ENCODE measurements at places on chromosomes 6 and 20.
A peak's percentile ranks its signal among the peaks of the same experiment; 100 is the strongest.

GRCh38 chr20:57747861-57748481, 38.2 kb upstream of the PMEPA1 start:
- DNase-seq: no peak

- no peak for DNase-seq
These were observed 311.0 kb upstream of the RGS17 start for GRCh38 chr6:153442096-153442495.

- DNase-seq: no peak
These were observed 463.3 kb downstream of the DOK5 start for GRCh38 chr20:54938707-54939106.

DNA sequence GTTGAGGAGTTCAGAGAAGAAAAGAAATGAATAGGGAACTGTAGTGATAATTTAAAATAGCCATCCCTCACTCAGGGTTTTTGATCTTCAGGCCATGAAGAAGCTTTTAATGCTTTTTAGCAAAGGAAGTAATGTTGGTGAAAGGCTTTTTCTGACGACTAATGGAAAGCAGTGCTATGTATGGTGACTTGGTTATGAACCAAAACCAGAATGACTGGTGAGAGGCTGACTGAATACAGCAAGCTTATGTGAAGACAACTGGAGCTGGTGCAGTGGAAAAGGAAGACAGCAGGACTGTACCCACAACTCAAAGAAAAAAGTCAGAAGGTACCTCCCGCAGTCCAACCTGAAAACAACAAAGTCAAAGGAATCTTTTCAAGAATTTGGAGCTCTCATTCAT, 118.8 kb downstream of the PRDM1 start:
- DNase-seq: no peak

DNA sequence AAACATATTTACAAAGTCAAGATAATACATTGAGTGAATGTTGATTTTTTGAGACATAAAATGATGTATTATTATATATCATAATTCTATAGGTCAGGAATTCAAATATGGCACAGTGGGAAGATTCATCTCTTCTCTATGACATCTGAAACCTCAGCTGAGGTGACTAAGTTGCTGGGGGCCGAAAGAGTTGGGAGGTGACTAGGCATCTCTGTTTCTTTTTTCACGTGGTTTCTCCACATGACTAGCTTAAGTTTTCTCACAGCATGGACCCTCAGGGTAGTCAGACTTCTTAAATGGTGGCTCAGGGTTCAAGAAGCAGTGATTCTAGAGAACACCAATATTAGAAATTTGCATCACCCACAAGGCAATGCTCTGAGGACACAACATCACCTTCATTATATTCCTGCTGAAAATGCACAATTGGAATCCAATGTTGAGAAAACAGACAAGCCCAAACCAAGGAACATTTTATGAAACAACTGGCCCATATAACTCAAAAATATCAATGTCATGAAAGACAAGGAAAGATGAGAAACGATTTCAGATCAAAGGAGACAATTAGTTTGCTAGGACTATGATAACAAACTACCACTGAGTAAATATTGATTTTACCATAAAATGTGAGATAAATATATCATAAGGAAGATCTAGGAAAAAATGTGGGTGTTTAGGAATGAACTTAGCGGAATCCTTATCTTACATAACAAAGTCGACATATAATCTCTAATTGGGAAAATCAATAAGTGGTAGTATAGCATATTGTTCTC, 273.3 kb upstream of the IRAK1BP1 start:
- DNase-seq: no peak

DNA sequence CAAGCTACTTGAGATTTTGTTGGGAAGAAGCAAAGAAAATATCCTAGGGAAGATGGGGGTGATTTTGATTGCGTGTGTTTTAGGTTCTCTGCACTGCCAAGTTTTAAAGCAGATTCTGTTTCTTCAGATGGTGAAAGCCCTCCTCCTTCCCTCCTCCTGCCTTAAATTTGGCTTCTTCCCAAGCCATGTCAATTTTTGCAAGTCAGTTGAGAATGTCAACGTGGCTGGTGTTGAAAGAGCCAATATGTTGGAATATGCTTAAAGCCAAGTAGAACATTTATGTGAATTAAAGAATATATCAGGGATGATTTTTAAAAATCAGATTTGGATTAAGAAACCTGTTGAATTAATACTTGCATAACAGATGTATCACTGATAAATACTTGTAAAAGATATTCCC, 270.8 kb downstream of the ARID1B start:
- DNase-seq: no peak

DNA sequence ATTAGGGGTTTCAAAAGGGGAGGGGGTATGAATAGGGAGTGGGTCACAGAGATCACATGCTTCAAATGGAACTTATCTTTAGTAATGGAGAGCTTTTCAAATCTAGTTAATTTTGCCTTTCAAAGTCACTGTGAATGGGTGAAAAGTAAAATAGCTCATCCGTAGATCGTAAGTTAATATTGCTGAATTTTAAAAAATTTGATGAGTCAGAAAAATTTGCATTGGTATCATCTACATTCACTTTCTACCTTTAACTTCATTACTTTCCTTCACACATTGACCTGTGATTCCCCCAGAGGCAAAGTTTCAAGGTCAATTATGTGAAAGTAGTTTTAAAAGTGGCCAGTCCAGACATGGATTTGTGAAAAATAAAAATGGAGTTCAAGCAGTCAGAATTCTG, 139.0 kb upstream of the SLC35B3 start:
- DNase-seq: no peak

DNA sequence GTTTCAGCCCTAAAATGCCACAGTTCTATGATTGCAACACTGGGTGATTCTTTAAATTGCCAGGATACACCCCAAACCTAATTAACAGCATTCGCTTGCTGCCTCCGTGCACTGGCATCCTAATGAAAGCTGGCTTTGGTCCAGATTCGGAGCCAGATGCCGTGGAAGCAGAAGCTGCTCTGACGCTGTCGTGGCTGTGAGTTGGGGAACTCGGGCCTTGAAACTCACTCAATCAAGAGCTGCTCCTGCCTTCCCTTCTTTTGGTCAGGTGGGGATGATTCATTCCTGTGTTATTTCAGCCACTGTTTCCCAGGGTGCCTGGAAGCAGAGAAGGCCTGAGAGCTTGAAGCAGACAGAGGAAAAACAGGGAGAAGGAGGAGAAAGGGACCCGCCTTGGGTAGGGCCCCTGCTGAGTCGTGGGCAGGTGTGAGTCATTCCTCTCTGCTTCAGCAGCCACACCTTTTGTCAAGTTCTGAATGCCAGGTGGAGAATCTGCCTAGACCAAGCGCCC, 36.2 kb upstream of the DSP start:
- DNase-seq: peak; percentile 69

GRCh38 chr6:27503436-27504030, 30.6 kb upstream of the ZNF184 start:
- peak; percentile 86 for DNase-seq

DNA sequence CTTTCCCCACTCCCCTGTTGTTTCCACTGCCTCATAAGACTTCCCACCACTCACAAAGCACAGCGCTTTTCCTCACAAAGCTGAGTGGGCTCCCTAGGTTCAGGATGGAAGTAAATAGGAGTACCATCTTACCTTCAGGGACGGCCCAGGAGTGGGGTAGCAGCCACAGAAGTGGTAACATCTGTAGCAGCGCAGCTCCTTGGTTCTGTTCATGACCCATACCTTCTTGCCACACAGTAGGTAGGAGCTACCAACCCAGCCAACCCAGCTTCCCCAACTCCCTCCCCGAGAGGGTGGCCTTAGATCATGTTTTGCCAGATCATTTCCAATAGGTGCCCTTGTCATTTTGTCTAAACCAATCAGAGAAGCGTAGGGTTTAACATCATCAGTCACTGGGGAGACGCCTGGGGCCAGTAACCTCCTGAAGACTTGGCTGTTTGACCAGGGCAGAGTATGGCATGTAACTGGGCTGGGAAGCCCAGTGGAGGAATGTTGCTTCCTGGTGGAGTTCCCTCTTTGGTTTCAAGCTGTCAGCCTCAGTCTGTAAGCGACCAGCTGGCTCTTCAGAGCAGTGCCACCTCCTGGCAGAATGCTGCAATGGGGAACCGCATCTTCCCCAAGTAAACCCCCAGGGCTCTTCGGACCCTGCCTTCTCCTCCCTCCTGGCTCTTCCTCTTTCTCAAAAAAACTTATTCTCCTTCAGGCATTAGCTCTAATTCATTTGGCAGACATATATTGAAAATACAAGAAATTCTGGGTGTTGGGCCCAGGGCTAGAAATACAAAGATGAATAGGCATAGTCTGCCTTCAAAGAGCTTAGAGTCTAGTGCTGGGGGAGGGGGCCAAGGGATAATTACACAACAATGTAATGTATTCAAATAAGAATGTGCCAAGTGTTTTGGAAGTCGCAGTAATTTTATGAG, at the start of gene HLA-DMA:
Gene HLA-DMA (minus strand): TSS at position 281 of the 923 bp plus-strand sequence. CDS start 61 bp downstream, at position 220.
- DNase-seq: peak; percentile 84

GRCh38 chr6:20409427-20409971, 7.8 kb downstream of the E2F3 start:
- DNase-seq: no peak

- no peak for DNase-seq
These were observed 108.5 kb downstream of the DHX35 start for GRCh38 chr20:39070484-39071231.

DNA sequence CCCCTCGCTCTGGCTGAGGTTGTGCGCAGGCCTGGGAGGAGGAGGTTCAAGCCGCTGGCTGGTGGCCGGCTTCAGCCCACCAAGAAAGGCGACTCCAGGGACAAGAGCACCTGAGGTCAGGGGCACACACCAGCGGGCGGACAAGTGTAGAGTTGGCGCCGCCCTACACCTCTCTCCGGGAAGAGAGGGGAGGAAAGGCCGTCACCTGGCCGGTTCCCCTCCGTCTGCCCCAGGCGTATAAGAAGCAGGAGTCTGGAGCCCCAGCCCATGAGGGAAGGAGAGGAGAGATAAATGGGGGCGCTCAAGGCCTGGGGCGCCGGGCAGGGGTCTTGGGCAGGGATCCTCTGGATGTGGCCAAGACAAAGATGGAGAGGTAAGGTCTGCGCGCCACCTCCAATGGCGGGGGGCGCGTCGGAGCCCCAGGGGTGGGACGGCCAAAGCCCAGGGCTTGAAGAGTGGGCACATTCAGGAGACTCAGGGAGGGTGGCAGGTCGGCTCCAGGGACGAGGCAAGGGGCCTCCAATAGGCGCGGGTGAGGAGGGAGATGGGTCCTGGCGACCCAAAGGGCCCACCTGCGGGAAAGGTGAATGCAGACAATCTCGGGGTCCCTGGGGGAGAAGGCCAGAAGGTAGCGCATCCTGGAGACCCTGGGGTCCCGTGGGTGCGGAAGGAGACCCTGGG, 826 bp downstream of the RIMS4 start:
- DNase-seq: peak; percentile 44

DNA sequence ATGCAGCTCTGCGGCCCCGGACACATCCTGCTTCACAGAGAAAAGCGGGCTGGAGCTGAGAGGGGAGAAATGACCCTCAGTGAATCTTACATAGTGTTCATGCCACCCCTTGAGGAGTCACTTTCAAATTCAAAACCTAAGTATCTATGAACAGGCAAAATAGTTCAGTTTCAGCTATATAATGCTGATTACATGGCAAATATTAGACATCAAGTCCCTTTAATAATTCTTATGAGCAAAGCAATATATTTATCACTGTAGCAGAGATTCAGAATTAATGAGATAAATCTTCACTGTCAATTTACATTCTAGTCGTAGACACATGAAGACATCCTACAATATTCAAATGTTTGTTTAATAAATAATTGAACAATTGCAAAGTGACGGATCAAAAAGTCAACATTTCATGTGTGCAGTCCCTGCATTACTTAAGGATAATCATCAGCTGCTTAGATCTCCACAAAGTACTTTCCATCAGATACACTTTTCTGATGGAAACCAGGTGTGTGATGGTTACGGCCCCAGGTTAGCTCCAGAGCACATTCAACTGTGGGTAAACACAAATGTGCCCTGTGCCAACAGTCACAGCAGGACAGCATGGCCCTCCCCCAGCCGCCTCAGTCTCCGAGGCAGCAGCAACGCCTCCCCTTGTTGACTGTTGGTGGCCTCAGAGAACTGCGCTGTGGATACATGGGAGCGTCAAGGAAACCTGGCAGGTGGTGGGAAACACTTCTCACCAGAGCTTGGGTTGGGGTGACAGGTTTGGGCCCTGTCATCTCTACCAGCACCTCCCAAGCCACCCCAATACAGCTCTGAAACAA, 787 bp upstream of the PRR18 start:
- no peak for DNase-seq

- DNase-seq: no peak
These were observed 186.9 kb upstream of the ECI2 start for GRCh38 chr6:4322134-4322845.

- DNase-seq: no peak
These were observed 53.8 kb downstream of the PCNA start for GRCh38 chr20:5065879-5066383.

- peak; percentile 76 for DNase-seq
These were observed 614 bp upstream of the TMEM242 start for GRCh38 chr6:157323966-157324300.

DNA sequence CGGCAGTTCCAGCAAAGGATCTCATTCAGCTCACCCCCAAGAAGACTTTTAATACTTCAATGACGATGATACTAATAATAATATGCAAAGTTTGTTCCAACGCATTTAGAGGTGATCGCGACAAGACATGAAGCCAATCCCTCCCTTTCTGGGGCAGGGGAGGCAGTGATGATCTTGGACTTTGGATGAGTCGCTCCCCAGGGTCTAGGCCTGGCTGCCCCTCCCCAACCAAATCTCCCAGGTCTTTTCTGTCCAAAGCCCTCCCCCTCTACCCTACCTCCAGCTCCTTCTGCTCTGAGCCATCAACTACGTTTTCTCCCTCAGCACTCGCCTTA, 33.9 kb downstream of the HLA-A start:
- DNase-seq: no peak

DNA sequence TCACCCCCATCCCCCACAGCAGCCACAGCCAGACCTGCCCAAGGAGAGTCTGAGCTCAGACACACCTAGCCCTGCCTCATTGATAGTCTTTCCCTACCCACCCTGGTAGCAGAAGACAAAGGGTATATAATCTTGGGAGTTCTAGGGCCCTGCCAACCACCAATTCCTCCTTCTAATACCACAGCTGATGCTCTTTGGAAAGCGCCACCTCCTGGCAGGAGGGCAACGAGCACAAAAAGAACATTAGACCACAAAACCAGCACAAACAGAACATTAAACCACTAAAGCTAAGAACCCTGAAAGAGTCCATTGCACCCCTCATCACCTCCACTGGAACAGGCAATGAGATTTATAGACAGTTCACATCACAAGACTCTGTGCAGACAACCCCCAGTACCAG, 195.8 kb upstream of the FUT9 start:
- peak; percentile 28 for DNase-seq

GRCh38 chr6:166750108-166750793, 123.2 kb upstream of the RPS6KA2 start:
- no peak for DNase-seq

All from WTC11 (cell line).